ENCODE measurements at places on chromosomes 16 and 17. TPM values are rescaled to one million over a fixed set of nuclear protein-coding genes. Genes with fewer than 3 reads are reported as not detected.

- no peak for DNase-seq
These were observed 78.4 kb downstream of the CNGB1 start for GRCh38 chr16:57892447-57893096.

- DNase-seq, result no peak
These were observed 73.5 kb downstream of the CYLD start for GRCh38 chr16:50815382-50815781.

Gene CCL17
- not detected for total RNA-seq

Gene SEZ6
- total RNA-seq, result not detected

- no peak for DNase-seq
These were observed 706.5 kb downstream of the KCNJ2 start for GRCh38 chr17:70875729-70876310.

DNA sequence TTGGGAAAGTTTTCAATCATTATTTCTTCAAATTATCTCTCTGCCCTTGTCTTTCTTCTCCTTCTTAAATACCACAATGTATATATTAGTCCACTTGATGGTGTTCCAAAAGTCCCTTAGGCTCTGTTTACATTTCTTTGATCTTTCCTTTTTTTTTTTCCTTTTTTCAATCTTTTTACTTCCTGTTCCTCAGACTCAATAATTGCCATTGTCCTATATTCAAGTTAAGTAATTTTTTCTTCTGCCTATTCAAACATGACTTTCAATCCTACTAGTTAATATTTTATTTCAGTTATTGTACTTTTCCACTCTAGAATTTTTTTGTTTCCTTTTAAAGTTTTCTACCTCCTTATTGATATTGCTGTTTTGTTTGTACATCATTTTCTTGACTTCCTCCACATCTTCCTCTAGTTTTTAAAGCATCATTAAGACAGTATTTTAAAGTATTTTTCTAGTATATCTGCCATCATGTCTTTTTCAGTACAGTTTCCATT is 15.8 kb upstream of the UQCRC2 start:
- no peak for DNase-seq

DNA sequence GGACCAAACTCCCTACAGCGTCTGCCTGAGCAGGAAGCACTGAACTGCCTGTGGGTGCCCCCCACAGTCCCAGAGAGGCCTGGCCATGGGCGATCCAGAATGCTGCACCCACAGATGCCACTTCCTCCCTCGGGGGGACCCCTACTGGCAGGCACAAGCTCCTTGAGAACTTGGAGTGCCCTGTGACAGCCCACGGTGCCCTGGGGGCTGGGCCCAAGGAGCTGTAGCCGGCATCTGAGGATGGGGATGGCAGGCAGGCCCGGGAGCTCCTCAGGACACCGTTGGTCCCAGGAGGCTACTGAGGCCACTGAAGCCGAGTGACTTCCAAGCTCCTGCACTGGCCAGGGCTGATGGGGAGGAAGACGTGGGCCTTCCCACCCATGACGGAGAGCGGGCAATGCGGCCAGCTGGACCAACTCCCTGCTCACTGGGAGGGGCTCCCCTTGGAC is 15.1 kb upstream of the RASD1 start:
- DNase-seq, result no peak

DNA sequence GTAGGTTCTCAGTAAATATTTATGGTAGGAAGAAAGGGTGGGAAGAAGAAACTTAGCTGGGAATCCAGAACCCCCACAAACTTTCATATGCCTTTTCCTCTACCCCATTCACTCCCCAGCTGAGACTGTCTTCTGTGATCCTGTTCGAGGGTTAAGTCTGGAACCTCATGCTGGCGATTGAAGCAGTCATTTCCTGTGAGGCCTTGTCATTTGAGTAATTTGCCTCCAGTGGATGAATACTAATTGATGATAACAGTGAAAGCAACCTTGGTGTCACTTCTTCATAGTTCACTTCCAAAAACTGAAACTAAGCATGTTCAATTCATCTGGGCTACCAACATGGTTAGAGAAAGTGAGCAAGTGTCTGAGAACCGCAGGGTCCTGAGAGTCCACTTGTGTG is 401.2 kb downstream of the CDH13 start:
- no peak for DNase-seq

Gene ZNF750
- total RNA-seq, result 0.23 TPM

- no peak for DNase-seq
These were observed 822.5 kb downstream of the KCNJ18 start for GRCh38 chr17:22514767-22515320.

- DNase-seq, result no peak
These were observed 16.3 kb downstream of the KANSL1 start for GRCh38 chr17:46176975-46177374.

DNA sequence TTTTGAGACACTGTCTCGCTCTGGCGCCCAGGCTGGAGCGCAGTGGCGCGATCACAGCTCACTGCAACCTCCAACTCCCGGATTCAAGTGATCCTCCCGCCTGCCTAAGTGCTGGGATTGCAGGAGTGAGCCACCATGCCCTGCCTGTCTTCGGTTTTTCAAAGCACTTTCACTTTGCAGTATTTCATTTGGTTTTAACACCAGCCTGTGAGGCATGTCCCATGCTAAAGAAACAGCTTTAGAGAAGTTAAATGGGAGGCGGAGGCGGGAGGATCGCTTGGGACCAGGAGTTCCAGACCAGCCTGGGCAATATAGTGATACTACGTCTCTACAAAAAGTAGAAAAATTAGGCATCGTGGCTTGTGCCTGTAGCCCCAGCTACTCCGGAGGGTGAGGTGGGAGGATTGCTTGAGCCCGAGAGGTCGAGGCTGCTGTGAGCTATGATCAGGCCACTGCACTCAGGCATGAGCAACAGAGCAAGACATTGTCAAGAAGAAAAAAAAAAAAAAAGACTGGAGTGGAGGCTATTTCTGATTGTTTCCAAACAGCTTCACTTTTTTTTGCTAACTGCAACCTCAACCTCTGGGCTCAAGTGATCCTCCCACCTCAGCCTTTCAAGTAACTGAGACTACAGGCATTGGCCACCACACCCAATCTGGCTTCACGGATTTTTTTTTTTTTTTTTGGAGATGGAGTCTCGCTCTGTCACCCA is 1.3 kb downstream of the METTL23 start:
- peak; percentile 25 for DNase-seq

Gene CA10
- total RNA-seq, result not detected

DNA sequence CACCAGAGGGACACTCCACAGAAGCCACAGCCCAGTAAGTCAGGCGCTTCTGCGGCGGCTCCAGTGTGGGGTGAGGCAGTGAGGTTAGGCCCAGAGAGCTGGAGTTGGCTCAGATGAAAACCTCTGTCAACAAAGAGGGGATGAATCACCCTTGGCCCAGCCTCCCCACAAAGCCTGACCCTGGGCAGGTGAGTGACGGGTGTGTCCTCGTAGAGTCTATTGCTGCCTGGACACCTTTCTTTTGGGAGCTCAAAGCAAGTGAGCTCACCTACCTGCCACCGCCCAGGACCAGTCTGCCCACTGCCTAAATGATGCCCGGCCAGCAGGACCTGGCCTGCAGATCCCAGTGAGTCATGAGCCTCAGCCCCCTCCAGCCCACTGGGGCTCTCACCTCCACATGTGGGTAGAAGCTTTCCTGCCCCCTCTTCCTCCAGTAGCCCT is 24.9 kb upstream of the DBNDD1 start:
- no peak for DNase-seq

DNA sequence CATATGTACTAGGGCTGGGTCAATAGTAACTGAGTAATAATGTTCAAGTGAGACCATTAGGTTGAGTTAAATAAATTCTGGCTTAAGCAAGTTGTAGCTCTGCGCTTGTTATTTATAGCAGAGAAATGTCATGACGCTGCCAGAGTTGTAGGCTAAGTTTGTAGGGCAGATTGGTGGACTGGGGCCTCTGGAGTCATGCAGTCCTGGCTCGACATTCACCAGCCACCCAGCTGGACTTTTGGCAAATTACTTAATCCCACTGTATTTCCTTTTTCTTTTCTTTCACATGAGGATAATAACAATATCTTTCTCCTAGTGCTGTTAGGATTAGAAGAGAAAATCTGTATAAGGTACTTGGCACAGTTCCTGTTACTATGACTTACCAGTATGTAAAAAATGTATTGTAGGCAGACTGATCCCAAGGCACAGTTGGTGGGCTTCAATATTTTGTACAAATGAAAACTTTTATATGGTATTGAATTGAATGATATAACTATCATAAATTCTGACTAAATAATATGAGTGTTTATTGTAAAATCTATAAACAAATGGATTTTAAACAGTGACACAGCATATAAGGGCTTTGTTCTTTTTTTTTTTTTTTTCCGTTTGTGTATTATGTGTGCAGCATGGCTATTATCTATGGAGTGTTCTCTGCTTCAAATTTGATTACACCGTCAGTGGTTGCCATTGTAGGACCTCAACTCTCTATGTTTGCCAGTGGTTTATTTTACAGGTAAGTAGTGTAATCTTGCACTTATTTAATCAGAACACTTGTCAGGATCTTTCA is 2.6 kb downstream of the MFSD11 start:
- DNase-seq, result no peak

Gene ADAT1
- total RNA-seq, result 57.9 TPM

Gene PRSS33
- not detected for total RNA-seq

DNA sequence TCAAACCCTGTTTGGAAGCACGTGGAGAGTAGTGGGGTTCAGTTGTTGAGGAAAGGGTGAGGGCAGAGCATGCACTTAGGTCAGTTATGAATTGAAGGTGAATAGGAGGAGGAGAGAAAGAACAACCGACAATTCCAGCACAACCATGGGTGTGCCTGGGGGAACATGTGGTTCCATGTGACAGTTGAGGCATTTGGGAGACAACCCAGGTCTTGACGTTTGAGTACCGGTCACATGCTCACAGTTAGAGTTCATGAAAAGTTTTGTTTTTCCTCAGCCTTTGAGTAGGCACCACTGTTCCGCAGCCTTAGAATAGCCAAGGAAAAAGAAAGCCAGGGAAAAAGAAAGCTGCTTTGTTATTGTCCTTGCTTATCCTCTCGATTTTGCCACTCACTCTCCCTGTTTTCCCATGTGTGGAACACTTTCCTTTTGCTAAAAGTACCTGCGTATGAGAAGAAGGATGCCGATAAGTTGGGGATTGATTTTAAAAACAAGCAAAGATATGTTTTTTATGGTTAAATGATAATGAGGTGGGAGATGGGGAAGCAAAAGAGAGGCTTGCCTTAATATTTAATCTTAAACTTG is 25.6 kb upstream of the ABCC11 start:
- peak; percentile 29 for DNase-seq

- DNase-seq, result no peak
These were observed 6.0 kb downstream of the ERBB2 start for GRCh38 chr17:39705786-39706348.

GRCh38 chr17:17425005-17425404 is 51.8 kb upstream of the MED9 start:
- no peak for DNase-seq

GRCh38 chr17:9021158-9021991 is at the start of gene NTN1:
Gene NTN1 (plus strand): TSS chr17:9021510. CDS start chr17:9022374, 864 bp downstream.
- no peak for DNase-seq

Gene TSNAXIP1
- 0.95 TPM for total RNA-seq
